Stimulated activated CD4-positive, alpha-beta T cell treated with anti-CD3 and anti-CD28 coated beads, Interleukin-1b, Interleukin-23, amount 100 ng/mL, for 24 hours (primary cell): ENCODE measurements at places on chromosomes 16 and 17.

- DNase-seq, result no peak
Measured at GRCh38 chr16:89297156-89297874, 79.8 kb downstream of the ZNF778 start.

DNA sequence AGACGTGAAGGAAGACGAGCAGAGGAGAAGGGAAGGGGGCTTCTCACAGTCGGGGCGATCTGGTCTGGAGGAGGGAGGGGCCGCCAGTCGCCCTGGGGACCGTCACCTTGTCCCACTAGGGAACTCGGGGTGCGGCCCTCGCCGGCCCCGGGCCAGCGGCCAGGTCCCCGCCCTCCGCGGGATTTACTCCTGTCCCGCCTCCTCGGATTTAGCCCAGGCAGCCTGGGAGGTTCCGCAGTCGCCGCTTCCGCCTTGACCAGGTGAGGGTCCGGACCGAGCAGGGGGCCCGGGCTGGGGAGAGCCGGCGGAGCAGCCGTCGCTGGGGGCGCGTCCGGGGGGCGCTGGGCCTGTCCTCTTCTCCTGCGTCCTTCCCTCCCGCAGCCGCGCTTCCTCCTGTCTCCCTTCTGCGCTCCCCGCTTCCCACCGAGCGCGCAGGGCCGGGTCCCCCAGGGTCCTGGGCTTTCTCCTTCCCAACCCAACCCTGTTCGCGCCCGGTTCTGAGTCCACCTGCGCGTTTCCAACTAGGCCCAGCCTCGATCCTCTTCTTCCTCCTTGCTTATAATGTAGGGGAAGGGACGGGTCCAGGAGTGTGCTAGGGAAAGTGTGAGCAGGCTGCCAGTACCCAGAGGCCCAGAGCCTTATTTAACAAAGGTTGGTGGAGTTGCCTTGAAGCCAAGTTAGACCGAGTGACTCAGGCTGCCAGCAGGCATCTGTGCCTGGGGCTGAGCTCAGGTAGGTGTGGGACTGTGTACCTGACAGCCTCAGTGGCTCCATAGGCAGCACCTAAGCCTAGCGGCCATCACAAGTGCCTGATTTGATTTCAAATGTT lies at the start of gene TNK1:
TNK1 (plus strand) TSS at position 235 of the 829 bp plus-strand sequence. CDS start 1,838 bp downstream, outside the sequence.
- DNase-seq, result no peak

DNA sequence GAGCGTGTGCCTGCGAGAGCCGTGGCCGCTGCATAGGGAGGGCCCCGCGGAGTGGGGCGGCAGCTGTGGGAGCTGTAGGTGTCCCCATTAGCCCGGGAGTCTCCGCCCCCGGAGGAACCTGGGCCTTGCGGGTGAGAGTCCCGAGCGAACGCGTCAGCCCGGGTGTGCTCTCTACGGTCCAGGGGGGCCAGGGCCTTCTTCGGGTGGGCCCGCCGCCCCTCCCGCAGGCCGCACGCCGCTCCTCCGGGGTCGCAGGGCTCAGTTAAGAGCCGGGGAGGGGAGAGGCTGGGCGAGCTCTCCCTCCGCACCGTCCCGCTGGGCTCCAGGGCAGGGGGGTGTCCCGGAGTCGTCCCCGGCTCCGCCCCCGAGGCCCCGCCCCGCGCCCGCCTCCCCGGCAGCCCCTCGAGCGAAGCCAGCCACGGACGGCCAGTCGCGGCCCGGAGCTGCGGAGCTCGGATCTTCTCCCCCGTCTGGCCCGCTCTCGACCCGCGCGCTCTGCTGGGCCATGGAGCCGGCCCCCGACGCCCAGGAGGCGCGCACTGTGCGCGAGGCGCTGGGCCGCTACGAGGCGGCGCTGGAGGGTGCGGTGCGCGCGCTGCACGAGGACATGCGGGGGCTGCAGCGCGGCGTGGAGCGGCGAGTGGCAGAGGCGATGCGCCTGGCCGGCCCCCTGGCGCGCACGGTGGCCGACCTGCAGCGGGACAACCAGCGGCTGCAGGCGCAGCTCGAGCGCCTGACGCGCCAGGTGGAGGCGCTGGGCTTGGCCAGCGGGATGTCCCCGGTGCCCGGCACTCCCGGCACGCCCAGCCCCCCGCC lies at the start of gene SMTNL2:
SMTNL2 (plus strand) TSS at position 429 of the 816 bp plus-strand sequence; CDS start at position 506, 77 bp downstream.
- no peak for DNase-seq

- no peak for DNase-seq
Measured at GRCh38 chr17:15213381-15214087, 51.6 kb downstream of the PMP22 start.

- DNase-seq, result no peak
Measured at GRCh38 chr16:89741342-89742014, 20.1 kb downstream of the ZNF276 start.

GRCh38 chr17:16516594-16517051 lies 24.6 kb upstream of the LRRC75A start:
- DNase-seq, result no peak

- DNase-seq, result no peak
Measured at GRCh38 chr16:86930663-86931373, 352.5 kb downstream of the FOXL1 start.

DNA sequence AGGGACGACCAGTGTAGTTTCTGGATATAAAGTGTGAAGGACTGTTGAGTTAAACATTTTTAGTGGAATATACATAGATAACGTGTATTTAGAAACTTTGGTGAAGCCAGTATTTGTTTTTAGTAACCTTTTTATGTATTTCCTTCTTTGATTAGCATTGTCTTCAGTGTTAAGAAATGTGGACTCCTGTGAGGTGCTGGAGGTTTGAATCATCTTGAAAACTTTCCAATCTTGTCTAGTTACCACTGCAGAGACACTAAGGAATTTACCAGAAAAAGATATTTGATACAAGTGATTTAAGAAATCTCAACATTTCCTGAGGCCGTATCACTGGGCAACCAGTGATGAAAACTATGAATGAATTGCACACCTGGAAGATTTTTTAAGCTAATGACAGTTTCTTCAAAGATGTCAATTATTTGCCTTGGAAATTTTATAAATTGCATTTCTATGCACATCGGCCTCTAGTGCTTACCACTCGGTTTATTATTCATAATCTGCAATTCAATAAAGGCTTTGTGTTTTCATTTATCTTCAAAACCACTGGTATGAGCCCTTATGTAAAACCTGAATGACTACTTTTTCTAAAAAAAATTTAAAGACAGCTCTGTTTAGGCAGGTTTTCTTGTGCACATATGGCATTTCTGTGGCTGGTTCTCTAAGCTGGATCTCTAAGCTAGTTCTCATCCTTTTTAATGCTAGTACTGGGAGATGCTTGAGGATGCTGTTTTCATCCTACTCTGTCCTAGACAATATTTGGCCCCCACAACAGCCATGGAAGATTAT lies 31.4 kb upstream of the ADCY7 start:
- DNase-seq, result no peak

DNA sequence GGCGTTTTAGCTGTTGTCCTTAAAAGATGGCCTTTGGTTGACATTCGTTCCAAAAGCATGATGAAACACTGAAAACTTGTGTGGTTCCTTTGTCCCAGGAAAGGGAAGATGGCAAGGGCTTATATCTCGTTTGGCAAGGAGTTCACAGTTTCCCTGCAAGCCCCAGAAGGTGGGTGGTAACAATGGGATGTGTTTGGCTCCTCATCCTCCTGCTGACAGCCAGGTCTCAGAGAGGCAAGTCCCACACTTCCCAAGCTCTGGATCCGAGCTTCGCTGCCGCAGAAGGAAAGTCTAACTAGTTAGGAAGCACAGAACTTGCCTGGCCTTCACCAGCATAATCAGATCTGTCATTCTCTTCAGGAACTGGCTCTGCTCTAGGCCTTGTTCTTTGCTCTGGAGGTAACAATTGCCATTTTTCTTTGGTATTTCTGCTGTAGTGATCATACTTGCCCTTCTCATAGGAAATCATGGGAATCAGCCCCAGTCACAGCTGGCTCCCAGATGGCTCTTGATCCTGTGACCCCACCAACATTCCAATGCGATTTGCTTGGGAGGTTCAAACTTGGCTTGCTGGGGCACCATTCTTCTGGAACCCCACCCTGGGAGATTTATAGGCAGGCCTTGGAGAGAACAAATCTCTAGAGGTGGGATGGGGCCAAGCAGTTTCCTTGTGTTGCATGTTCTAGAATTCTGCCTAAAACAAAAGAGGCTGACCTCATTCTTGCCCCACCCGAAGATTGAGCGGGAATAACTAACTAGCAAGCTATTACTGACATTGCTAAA lies 17.9 kb downstream of the KPNA2 start:
- DNase-seq, result no peak

DNA sequence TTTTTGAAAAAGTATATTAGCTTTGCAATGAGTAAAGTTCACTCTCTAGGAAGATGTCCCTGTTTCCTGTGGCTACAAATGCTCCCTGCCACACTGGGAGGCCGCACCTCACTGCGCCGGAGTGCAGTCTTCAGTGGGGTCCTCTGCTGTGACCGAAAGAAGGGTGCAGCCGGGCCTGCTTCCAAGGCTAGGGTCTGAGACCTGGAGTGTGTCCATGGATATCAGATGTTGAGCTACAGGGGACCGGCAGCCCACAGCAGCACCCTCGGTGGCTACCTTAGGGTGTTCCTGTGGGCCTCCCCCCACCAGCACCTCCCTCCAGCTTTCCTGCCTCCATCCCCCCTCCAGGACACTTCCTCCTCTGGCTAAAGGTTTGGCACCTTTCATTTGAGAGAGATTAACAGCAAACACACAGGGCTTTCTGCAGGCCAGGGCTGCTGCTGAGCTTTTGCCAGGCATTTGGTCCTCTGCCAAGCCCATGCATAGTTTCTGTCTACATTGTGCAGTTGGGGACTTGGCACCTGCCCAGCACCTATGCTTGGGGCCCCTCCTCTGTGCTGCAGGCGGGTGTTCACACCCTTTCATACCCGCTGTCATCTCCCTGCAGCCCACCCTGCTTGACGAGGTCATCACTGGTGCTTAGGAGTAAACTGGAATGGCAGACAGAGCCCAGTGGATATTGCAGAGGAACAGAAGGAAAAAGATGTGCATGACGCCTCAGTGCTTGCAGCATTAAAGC lies 33.8 kb upstream of the CRISPLD2 start:
- no peak for DNase-seq

- no peak for DNase-seq
Measured at GRCh38 chr17:74512036-74512435, 19.2 kb downstream of the CD300LB start.

DNA sequence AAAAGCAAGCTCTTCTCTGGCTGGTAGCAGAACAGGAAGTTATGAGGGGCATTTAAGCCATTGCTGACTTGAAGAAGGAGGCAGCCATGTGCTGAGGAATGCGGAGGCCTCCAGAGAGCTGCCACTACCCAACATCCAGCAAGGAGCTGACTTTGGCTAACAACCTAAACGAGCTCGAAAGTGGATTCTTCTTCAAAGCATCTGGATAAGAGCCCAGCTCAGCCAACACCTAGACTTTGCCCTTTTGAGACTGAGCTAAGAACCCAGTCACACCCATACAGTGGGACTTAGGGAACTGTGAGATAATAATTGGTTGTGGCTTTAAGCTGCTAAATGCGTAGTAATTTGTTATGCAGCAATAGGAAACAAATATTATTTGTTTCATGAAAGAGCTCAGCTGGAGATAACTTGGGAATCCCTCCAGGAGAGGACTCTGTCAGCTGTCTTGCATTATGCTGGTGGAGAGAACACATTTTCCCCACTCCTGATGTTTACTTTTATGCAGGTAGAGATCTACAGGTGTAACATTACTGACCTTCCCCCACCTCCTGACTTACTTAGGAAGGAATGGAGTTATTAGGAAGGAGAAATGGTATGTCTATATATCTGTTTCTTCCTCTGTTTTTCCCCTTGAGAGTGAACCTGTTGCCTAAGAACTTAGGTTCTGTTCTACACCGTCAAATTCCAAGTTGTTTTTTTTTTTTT lies 52.7 kb upstream of the ZNF629 start:
- no peak for DNase-seq

GRCh38 chr17:5234645-5235576 lies at the start of gene SCIMP:
Gene SCIMP, minus strand, starts transcription at chr17:5234860. Its CDS starts 105 bp downstream, at chr17:5234755.
- no peak for DNase-seq

GRCh38 chr16:86403085-86403484 lies 107.2 kb upstream of the FOXF1 start:
- DNase-seq, result no peak

- no peak for DNase-seq
Measured at GRCh38 chr17:58005031-58005727, 1.9 kb downstream of the SRSF1 start.

GRCh38 chr17:12591021-12591735 lies 74.5 kb upstream of the MYOCD start:
- DNase-seq, result no peak

- DNase-seq, result no peak
Measured at GRCh38 chr17:2030779-2031163, 818 bp downstream of the DPH1 start.

DNA sequence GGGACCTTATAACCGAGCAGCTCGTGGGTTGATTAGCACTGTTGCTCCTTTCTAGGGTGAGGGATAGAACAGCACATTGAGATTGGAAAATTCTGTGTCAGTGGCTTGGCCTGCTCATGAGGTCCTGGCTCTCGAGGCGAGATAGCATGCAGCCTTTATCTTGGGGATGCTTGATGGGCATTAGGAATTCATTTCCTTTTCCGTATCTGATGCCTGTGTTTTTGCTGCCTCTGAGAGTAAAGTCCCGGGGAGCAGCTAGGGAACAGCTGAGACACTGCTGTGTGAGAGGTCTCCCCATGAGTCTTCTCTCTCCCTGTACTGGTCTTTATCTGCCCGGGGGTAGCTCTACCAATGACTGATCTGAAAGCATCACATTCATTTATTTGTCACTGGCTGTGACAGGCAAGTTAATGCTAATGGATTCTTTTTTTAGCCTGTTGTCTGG lies 14.5 kb downstream of the MSI2 start:
- DNase-seq, result no peak

- DNase-seq, result no peak
Measured at GRCh38 chr17:81741049-81741593, 29.0 kb downstream of the SLC25A10 start.

DNA sequence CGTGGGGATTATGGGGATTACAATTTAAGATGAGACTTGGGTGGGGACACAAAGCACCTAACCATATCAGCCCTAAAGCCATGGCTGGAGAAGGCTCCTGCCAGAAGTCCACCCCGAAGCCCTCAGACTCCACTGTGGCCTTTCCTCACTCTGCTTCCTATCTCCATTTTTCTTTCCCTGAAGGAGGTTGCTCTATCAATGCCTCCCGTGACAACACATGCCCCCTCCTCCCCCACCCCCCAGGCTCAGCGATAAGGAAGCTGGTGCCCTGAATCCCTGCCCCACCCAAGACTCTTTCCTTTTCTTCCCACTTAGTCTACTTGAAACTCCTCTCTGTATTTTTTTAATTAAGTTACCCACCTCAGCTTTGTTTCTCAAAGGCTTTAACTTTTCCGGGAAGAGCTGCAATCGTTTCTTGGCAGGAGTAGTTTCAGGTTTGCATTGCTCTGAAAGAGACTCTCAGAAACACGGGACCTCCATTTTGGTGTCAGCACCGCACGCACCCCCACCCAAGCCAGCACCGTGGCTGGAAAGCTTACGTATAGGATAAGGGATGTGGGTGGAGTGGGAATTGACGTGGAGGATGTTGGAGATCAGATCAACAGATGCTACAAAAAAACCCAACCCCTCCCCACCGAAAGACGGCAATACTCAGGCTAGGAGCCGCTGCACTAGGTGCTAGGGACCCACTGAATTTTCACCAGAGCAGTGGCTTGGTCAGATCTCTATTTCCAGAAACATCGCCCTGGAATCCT lies 15.2 kb upstream of the CA4 start:
- no peak for DNase-seq

- no peak for DNase-seq
Measured at GRCh38 chr17:78528541-78528940, 48.7 kb downstream of the DNAH17 start.

- no peak for DNase-seq
Measured at GRCh38 chr16:60776281-60776680, 1260.0 kb downstream of the CDH8 start.
